T-helper 1 cell (primary cell): ENCODE measurements at places on chromosomes 5 and 9.

DNA sequence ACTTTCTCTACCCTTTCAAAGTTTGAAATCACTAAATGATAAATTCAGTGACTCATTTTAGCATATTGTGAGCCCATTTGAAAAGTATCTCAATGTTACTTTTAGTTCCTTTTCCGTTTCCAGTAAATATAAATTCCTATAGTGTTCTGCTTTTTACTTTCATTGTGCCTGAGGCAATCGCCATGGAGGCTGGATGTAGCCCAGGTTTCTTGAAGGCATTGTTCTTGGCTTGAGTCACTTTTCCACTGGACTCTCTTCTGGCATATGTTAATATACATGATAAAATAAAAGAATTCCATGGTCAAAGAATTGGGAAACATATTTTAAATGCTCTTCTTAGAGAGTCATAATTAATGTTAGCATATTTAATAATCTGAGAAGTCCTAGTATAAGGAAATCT is 327.0 kb downstream of the IZUMO3 start:
- no peak for DNase-seq

DNA sequence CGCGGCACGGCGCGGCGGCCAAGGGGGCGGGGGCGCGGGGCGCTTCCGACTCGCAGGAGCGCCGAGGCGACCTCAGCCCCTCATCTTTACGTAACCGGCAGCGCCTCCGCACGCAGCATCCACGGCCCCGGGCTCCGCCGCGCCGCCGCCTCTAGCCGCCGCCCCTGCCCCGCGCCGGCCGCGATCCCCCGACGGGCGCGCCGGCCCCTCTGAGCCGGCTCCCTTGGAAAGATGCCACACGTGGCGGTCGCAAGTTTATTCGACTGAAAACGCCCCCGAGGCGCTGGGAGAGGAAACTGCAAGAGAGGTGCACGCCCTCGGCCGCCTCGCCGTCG is 1.0 kb downstream of the KLF9 start:
- DNase-seq, result no peak

- DNase-seq, result no peak
Measured at GRCh38 chr5:2011481-2012411, 129.0 kb upstream of the IRX4 start.

- DNase-seq, result no peak
Measured at GRCh38 chr9:2545881-2546490, 75.6 kb upstream of the VLDLR start.

- no peak for DNase-seq
Measured at GRCh38 chr9:4206718-4207117, 93.2 kb downstream of the GLIS3 start.

DNA sequence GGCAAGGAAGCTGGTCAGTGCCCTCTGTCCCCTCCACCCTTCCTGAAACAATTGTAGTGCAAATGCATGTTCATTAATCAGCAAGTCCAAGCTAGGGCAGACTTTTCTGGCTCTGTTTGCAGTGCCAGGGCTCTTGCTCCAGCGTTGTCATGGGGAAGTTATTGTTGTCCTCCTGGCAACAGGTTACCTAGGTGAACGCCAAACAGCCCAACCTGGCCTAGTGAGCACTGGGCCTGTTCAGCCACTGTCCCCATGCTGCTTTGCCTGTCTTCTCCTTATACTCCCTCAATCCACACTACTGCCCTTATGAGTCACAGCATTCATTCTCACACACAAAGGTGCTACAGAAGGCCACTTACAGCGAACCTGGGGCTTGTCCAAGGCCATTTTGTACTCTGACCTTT is 34.5 kb upstream of the GLIS3 start:
- DNase-seq, result no peak

GRCh38 chr9:94533155-94533554 is 21.7 kb upstream of the PCAT7 start:
- DNase-seq, result no peak

- DNase-seq, result no peak
Measured at GRCh38 chr5:119420169-119420568, 32.1 kb upstream of the HSD17B4 start.

DNA sequence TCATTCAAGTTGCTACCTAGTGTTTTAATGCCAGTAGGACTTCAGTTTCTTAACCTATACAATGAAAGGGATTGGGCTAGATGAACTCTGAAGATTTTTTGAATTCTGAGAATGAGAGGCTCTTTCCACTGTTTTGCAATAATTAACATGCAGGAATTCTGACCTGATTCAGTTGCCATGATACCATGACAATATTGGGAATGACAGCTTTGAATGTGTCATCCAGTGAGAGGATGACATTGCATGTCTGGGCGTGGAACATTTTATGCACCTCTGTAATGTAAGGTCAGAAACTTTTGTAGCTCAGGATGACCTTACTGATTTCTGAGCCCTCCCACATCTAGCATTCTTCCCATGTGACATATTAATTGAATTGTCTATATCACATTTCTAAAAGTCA is 30.6 kb upstream of the SPINK5 start:
- no peak for DNase-seq

DNA sequence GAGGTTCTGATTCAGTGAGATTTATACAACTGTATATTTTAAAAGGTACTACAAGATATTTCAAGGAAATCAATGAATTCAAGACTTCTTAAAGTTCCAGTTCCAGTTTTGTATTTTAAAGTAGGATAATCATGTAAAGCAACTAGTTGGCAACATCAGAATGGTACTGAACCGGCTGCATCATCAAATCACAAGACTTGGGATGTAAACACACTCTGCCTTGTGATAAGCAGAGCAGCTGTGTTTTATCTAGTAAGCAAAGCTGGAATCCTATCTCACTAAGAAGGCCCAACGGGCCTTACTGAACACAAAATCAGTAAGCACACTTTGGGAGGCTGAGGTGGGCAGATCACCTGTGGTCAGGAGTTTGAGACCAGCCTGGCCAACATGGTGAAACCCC is 327.2 kb upstream of the NREP start:
- no peak for DNase-seq

DNA sequence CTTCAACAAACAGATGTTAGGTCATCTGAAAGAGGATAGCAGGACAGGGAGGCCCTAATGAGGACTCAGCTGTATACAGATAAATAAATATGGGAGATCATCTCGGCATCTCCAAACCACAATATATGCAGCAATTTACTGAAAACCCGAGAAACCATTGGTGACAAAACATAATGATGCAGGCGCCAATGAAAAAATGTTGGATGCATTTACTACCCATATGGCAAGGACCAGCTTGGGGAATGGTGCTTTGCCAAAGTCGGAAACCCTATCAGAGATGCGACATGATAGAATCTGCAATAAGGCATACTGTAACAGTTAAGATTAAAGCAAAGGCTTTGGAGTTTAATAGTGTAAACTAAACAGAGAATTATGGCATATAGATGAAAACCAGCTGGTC is 92.0 kb downstream of the SNCAIP start:
- no peak for DNase-seq

- DNase-seq, result no peak
Measured at GRCh38 chr5:131608597-131608996, 26.4 kb downstream of the RAPGEF6 start.

GRCh38 chr9:26870292-26870691 is 22.3 kb downstream of the CAAP1 start:
- no peak for DNase-seq

DNA sequence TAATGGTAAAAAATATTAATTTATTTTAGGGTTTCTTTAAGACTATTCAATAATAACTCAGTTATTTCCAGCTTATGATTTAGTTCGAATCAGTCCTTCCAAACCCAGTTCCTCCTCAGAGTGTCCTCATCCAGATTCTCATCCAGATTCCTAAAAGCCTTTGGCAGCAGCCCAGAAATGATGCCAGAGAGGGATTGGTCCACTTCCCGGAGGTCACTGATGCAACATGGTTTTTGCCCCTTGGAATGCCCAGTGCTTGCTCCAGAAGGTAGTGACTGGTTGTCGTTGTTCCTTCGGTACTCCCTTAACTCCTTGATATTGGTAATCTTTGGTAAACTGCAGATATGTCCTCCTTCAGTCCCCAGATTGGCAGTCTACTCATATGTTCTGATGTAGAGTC is 493.1 kb upstream of the DMAC1 start:
- no peak for DNase-seq

DNA sequence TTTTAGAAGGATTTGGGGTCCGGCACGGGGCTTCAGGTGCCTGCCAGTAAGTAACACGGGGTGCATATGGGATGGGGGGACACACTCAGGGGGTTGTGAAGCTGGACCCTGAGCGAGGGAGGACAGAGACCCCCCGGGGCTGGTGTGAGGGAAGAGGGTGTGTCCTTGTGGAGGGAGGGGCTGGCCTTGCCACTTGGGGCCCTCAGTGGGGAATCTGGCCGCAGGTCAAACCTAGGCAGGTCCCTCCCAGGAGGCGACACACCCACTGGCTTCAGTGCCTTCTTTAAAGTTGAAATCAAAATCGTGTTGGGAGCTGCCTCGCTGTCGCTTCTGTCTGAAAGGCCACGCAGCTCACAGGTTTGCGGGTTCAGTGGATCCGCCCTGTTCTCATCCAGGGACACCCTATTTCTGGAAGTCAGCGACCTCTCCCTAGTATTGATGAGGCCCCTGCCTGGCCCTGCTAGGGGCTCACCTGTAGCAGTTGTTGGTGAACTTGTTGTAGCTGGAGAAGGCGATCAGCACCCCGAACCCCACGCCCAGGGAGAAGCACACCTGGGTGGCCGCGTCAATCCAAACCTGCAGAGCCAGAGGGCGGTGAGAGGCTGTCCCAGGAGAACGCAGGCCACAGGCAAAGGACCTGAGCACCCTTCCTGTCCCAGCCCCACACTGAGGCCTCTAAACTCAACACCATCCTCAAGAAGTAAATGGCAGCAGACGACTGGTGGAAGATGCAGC is 29.4 kb downstream of the SLC6A3 start:
- no peak for DNase-seq

DNA sequence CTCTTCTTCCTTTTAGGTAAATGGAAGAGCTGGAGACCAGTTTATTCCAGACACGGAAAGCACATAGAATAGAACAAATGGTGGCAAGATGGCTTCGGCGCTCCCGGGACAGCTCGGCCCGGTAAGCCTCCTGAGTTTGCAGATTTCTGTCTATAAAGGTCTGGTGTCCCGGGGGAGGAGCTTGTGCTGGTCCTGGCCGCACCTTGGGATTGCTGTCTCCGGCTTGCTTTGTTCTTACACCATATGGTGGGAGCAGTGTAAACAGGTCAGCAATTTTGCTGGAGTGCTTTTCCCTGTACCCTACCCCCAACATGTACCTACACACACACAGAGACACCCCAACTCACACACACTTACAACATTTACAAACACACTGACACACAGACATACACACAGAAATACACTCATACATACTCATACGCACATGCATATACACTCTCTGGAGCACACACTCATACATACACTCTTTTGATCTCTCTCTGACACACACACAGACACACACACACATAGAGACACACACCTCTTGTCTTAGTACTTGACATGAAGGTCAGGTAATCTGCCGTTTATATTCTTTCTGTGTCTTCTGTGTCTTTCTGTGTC is 42.0 kb downstream of the FRMPD1 start:
- no peak for DNase-seq

- DNase-seq, result no peak
Measured at GRCh38 chr5:154702477-154702876, 52.7 kb upstream of the LARP1 start.

DNA sequence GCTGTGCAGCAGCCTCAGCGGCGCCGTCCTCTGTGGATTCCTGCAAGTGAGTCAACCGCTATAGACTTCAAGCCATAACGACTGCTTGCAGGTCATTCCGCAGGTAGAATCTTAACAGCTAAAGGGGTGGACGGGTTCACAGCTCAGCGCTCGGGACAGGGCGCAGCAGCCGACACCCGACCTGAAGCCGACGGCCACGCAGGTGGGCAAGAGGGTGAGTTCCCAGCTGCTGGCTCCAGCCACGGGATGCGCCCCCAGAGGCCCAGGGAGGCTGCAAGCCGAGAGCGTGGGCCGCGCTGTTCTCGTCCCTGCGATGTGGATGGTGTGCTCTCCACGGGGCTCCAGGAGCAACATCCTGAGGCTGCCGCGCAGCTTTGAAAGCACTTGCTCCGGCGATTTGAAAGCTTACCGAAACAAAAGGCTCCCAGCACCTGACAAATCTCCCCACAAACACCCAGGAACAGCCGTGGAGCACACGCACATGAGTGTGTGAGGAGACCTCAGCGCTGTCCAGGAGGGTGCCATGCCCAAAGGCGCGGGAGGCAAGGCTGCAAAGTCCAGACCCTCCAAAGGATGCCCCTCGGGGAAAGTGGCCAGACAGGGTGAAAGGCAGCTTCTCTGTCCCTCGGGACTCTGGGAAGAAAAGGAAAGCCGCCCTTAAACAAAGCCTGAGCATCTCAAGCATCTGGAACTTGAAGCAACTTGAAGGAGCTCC is 48.7 kb downstream of the EXD3 start:
- DNase-seq, result no peak

GRCh38 chr5:96143450-96143849 is 181.8 kb upstream of the ELL2 start:
- DNase-seq, result no peak

GRCh38 chr9:130008538-130008937 is 34.5 kb downstream of the FNBP1 start:
- no peak for DNase-seq

GRCh38 chr5:174491265-174491664 is 233.1 kb upstream of the MSX2 start:
- no peak for DNase-seq

- no peak for DNase-seq
Measured at GRCh38 chr9:28688172-28688571, 1114.9 kb upstream of the C9orf72 start.

GRCh38 chr5:3024554-3024953 is 273.1 kb upstream of the IRX2 start:
- DNase-seq, result no peak

- no peak for DNase-seq
Measured at GRCh38 chr5:143119881-143120341, 283.6 kb downstream of the NR3C1 start.

GRCh38 chr5:37662362-37662761 is 177.5 kb downstream of the GDNF start:
- DNase-seq, result no peak

DNA sequence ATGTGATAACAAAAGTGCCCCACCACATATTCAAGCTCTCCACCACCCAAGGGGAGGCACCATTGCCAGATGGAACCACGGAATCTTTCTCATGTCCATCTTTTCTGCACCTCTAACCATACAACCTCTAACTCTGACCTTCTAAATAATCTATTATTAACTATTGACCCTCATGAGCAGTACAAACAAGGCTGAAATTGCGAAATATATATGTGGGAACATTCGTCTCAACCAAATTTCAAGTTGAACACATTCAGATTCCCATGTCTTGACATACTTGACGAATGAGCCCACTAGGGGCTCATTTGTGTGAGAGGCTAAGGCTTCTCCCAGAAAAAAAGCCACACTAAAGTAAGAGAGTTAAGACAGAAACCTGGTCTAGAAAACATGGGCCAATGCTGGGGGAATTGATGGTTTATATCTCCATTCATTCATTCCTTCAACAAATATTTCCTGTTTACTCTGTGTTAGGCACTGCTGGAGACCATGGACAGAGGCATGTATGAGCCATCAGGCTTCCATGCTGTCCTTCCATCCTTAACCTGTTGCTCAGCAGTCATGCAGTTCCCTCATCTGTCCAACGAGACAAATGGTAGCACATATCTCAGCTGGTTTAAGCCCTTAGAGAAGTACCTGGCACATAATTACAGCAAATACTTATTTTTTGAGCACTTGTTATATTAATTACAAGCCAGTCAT is 130.4 kb downstream of the ESM1 start:
- DNase-seq, result no peak

- no peak for DNase-seq
Measured at GRCh38 chr5:42840269-42840668, 28.6 kb upstream of the SELENOP start.
